ENCODE measurements at places on chromosomes 5 and 9.

- no peak for DNase-seq
Observed at GRCh38 chr9:18969128-18969527, 63.9 kb downstream of the SAXO1 start.

- DNase-seq: no peak
Observed at GRCh38 chr5:179771311-179771895, 22.4 kb upstream of the LTC4S start.

GRCh38 chr5:56313004-56313531 lies 79.9 kb upstream of the ANKRD55 start:
- no peak for DNase-seq

- no peak for DNase-seq
Observed at GRCh38 chr9:35338086-35338485, 151.8 kb upstream of the RUSC2 start.

DNA sequence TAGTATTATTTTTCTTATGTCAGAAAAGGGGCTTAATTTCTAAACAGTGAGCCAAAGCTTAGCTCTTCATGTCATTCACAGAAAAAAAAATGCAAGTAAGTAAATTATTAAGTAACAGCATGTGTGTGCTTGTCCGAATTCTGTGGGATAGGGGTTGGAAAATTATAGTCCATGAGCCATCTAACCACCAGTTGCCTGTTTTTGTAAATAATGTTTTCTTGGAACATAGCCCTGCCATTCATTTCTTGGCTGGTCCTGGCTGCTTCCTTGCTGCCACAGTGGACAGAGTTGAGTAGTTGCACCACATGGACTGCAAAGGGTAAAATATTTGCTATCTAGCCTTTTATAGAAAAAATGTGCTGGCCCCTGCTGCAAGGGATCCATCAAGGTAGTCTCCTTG lies 513.7 kb upstream of the WWC1 start:
- DNase-seq: peak; percentile 49

DNA sequence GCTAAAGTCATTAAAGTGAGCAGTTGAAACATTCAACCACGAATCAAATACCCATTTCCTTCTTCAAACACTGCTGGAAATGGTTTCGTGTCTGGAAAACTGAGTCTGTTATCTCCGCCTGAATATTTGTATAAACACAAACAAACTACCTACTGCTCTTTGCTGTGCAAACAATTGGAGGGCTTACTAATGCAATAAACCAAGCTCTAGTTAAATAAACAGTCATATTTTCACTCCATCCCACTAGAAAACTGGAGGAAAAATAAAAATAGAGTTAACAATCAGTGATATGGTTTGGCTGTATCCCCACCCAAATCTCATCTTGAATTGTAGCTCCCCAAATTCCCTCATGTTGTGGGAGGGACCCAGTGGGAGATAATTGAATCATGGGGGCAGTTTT lies 397.6 kb downstream of the RASEF start:
- DNase-seq: no peak

DNA sequence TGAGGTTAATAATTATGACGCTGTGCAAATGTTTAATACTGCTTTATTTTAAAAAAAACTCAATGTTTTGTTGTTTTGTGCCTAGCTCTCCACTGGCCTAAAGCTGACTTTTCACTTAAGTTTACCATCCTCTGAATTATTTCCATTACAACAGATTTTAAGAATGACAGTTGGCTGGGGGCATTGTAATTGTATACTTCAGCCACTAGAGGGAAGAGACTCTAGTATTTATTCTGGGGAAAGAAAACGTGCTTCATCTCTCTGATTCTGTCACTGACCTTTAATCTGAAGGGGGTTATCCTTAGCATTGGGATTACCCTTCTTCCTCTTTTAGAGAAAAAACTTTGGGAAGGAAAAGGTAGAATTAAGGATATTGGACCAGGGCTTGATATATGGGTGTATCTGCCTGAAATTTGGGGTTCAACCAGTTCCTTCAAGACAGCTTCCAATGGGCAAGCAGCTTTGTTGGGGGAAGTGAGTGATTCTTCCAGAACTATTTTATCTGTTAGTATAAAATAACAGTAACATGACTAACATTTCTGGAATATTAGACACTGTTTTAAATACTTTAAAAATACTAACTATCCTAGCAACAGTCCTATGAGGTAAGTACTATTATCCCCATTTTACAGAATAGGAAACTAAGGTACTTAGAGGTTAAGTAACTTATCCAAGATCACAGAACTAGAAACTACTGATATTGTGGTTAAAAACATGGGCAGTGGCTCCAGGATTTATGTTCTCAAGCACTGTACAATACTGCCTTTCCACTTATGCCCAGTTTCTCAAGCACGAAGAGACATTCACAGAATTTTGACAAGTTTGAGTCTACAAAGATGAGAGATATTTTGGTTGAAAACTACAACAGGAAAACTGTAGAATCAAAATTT lies 208.4 kb downstream of the CD180 start:
- peak; percentile 39 for DNase-seq

DNA sequence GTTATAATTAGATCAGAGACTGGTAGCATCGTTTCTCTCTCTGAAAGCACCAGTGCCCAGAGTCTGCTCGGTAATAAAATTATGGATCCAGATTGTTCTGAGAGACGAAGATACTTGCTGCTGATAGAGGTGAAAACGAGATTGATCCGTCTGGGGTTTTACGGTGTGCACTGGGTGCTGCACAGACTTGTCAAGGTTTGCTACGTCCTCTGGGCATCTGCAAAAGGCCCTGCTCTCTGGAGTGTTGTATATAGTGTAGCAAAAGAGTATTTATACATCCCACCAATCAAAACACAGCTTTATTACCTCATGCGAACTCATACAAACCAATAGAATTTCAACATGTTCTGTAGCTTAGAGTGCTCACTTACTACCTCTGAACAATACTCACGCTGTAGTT lies 219.3 kb downstream of the PBX3 start:
- no peak for DNase-seq

- no peak for DNase-seq
Observed at GRCh38 chr9:74331607-74332006, 165.5 kb upstream of the RORB start.

GRCh38 chr5:16819522-16820167 lies 116.4 kb downstream of the MYO10 start:
- peak; percentile 95 for DNase-seq

DNA sequence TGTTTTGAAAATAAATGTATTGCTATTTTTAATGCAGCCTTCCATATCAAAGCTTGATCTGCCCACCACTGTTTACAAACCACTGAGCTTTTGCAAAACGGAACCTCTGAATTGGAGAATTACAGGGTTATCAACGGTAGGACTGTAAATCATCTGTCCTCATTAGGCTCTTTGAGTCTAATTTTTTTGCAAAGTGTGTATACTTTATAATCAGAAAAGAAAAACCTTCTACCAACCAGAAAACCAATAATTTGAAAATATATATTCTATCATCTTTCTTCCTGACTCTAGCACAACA lies 6.8 kb upstream of the SLC2A8 start:
- DNase-seq: no peak

DNA sequence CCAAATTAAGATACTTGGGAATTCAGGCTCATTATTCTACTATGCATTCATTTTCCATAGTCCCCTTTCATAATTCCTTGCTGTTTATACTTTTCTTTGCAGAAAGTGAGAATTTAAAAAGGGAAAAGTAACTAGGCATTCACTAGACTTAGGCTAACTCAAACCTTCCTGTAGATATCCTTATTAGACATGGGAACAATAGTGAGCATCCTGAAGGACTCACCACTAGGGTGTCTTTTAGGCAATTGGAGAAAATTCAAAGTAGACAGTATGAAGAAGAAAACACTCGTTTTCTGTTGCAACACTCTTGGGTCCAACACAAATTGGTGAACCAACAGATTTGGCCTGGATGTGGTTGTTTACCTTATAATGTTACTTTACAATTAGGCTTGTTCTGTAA lies 213.2 kb upstream of the GRIN3A start:
- no peak for DNase-seq

GRCh38 chr5:115423541-115423940 lies 121.0 kb downstream of the FEM1C start:
- peak; percentile 11 for DNase-seq

DNA sequence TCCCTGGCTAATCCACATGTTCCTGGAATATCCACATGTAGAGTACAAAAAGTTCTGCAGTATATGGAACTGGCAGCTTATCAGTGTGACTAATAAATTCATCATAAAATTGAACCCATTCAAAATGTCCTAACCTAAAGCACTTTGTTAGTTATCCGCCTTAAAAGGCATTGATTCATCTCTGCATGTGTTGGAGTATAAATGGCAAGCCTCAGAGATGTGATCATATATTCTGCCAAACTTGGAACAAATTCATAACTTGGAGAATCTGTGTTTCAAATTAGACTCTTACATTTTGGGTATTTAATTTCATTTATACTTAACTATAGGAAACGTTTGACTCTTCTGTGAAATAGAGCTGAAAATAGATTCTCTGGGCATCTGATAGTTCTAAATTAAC lies 25.2 kb upstream of the NREP start:
- peak; percentile 55 for DNase-seq

DNA sequence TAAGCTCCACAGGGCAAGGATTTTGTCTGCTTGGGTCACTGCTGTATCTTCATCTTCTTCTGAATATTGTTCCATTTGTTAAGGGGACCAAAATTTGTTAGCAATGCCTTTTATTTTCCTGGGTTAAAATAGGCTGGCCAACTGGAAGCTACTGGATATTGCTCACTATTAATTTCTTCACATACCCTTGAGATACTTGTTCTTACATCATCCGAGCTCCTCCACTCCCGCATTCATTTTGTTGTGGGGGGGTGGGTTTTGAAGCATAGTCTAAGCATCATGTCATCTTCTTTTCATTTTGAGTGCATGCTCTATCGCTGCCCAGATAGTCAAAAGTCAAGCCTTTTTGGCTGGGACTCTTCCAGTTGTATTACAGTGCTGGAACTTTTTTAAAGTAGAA lies 42.5 kb upstream of the PIK3R1 start:
- peak; percentile 33 for DNase-seq

- DNase-seq: no peak
Observed at GRCh38 chr5:152864991-152865390, 459.9 kb upstream of the NMUR2 start.

DNA sequence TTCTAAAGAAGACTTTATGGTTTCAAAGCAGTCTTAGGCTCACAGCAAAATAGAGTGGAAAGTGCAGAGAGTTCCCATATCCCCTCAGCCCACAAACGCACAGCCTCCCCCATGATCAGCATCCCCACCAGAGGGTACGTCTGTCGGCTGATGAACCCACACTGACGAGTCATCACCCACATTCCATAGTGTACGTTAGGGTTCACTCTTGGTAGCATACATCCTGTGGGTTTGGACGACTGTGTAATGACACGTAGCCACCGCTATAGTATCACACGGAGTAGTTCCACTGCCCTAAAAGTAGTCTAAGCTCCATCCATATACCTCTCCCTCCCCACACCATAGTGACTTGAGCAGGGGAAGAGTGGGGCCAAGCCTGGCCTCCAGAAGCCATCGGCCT lies 135.7 kb upstream of the PHYKPL start:
- DNase-seq: peak; percentile 34

- peak; percentile 15 for DNase-seq
Observed at GRCh38 chr5:2017540-2018389, 135.0 kb upstream of the IRX4 start.

GRCh38 chr5:16727755-16728325 lies 111.0 kb upstream of the RETREG1 start:
- no peak for DNase-seq

GRCh38 chr9:116390303-116391228 lies 237.0 kb downstream of the PAPPA start:
- DNase-seq: peak; percentile 70

GRCh38 chr5:17004441-17005106 lies 68.5 kb upstream of the MYO10 start:
- no peak for DNase-seq

DNA sequence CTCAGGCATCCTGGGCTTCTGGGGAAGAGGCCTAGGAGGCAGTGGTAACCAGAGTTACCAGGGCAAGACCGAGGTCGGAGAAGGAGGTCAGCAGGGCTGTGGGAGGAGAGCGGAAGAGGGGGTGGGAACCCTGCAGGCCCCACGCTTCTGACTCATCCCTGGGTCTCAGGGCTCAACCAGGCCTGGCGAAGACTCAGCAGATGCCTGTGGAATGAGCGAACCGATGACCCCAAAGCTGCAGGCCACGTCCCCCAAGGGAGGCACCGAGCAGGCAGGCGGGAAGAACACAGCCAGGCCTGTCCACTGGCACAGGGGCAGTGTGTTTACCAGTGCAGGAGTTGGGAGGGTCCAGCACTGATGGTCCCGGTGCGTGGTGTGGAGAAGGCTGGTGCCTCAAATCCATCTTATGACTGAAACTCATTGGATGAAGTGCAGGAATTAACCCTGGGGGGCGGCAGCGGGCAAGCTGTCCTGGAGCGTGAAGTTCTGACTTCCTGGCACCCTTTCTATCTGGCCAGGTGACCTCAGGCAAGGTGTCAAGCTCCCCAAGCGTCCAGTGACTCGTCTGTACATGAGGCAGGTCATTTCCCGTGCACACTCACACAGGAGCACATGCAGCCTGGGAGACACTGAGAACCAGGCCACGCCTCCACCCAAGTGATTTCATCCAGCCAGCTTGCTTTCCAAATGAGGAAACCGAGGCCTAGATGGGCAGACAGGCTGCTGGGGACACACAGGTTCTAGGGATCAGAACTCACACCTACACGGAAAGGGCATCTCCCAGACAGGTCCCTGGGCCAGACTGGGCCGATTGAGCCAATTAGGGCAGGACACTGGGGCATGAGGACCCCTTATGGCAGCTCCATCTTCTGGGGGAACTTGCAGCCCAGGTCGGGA lies 69.1 kb downstream of the ADAMTS2 start:
- DNase-seq: peak; percentile 96

- DNase-seq: peak; percentile 82
Observed at GRCh38 chr5:37810311-37810710, 29.5 kb downstream of the GDNF start.

DNA sequence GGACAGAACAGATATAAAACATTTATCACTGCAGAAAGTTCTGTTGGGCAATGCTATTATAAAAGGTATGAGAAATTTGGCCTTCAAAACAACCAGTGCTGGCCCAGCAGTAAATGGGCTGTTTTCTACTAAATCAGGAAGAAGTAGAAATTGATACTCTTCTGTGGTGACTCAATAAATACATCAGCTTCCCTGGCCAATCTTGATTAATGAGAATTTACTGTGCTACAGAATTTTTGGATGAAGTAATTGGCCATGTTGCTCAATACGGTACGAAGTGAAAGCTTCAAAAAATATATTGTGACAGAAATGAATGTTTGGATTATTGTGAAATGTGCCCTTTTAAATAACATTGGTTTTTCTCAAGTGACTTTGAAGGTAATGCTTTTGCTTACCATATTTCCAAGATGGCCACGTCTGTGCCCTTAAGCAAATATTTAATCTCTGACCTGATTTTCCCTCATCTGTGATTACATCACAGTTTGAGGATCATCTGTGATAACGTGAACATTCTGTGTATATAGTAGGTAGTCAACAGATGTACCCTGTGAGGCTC lies 4.2 kb downstream of the DNAJA1 start:
- DNase-seq: no peak

DNA sequence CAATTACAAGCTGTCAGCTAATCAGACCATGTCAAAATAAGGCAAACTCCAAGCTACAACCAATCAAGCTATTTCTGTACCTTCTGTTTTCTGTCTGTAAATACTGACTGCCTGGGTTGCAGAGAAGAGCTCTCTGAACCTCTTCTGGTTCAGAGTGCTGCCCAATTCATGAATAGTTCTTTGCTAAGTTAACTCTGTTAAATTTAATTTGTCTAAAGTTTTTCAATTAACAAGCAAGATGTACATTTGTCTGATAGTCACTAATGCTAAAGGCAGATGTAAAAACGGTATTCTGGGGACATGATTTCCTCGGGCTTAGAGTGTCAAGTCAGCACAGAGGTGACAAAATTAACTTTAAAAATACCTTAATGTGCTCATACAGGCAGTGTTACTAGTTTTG lies 408.3 kb upstream of the CLINT1 start:
- no peak for DNase-seq

All from fibroblast of skin of scalp (primary cell).